ENCODE measurements at places on chromosomes 7 and 10.

DNA sequence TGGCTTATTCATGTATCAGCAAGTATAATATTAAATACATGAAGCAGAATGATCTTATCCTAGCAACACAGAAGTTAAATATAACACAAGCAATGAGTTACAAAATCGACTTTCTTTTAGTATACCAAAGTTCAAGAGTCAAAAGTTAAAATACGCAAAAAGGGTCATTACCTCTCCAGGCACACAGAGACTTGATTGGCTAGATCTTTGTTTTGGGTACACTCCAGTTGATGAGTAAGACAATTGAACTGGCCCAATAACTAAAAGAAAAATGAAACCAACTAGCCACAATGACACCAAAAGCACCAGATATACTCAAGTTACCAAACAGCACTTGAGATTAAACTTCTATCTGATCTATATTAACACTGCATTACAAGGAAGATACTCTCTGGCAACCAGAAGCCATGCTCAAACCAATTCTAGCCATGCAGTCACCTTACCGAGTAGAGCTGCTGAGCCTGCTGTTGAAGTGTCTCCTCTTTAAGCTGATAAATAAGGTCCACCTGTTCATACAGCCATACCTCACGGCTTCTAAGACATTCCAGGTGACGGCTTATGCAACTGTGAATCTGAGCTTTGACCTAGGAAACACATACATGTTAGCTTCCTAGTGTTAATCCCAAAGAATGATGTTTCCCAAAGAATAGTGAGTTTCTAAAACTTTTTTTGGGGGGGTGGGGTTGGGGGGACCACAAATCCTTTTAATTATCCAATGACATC, 15.6 kb downstream of the NCOA4 start:
- DNase-seq = no peak

DNA sequence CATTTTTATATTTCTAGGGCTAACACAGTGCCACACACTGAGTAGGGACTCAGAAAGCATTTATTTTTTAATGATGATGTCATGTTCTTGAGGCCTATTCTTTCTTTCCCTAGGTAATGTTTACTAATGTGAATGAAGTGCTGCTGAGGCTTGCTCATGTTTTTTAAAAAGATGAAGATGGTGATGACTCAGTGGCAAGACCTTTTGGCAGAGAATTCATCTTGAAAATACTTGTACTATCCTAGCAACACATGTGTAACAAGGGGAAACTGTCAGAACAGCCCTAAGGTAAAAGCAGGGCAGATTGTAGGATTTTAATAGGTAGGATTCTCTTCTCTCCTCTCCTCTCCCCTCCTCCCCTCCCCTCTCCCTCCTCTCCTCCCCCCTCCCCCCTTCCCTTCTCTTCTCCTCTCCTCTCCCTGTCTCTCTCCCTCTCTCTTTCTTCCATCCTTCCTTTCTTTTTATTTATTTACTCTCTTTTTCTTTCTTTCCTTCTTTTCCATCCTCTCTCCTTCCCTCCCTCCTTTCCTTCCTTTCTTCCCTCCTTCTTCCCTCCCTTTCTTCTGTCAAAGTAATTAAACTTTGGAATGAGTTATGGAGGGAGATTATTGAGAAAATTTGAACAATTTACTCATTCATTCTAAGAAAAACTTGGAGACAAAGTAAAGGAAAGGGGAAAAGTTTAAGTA, 75.3 kb downstream of the ZNF92 start:
- DNase-seq = no peak

GRCh38 chr7:10571759-10572158, 401.9 kb upstream of the PHF14 start:
- no peak for DNase-seq

- DNase-seq = no peak
Observed at GRCh38 chr10:114335614-114336013, 68.7 kb downstream of the AFAP1L2 start.

GRCh38 chr10:56583316-56583715, 222.3 kb upstream of the ZWINT start:
- DNase-seq = no peak

All from activated CD8-positive, alpha-beta memory T cell treated with anti-CD3 and anti-CD28 coated beads for 4 hours (primary cell).